ENCODE measurements at places on chromosomes 7 and 10. TPM values are rescaled to one million over a fixed set of nuclear protein-coding genes. Genes with fewer than 3 reads are reported as not detected.
A peak's percentile ranks its signal among the peaks of the same experiment; 100 is the strongest.

DNA sequence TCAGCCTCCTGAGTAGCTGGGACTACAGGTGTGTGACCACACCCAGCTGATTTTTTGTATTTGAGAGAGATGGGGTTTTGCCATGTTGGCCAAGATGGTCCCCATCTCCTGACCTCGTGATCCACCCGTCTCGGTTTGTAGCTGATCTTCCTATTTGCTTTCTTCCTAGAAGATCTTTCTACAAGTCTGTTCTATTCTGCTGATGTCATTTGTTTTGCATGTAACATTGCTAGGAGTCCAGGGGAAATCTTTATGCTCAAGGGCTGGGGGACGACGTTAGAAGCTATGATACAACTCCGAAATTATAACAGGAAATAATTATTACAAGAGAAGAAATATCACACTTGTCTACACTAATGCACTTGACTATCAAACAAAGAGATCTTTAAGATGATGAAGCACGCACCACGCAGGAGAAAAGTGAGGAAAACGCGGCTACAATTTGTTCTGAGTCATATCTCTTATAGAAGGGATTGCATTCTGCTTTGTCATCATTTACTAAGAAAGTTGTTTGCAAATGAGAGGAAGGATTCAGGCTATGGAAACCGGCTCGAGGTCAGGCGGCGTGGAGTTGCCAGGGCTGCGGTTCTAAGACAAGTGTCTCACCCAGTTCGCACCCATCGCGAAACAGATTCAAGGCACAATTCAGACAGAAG, 103.0 kb upstream of the CARD11 start:
- H3K36me3 ChIP-seq = no peaks in the 10 kb centered on the region
- no peaks in the 10 kb centered on the region for H3K4me1 ChIP-seq
- no peak for DNase-seq
- no peaks in the 10 kb centered on the region for H3K27me3 ChIP-seq

- H3K27me3 ChIP-seq = no peaks in the 10 kb centered on the region
- no peak for DNase-seq
- no peaks in the 10 kb centered on the region for H3K36me3 ChIP-seq
- no peak overlapping the region for H3K27ac ChIP-seq
These were observed 25.4 kb downstream of the INPP5A start for GRCh38 chr10:132562916-132563456.

DNA sequence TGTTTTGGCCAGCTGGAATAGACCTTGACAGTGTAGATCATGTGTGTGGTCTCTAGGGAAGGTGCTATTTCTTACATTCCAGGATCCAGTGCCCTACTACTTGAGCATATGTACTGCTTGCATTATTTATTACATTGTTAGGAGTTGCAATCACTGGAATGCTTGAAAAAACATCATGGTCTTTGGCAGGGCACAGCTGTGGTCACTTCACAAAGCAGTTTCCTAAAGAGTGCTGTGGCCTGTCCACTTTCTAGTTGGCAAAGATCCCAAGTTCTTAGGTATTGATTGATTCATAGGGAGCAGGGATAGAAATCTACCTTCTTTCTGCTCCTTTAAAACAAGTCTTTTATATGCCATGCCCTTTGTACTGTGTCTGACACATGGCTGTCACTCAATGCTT, 4.6 kb downstream of the C7orf25 start:
- H3K36me3 ChIP-seq = no peaks in the 10 kb centered on the region
- H3K27me3 ChIP-seq = no peaks in the 10 kb centered on the region
- H3K27ac ChIP-seq = no peak overlapping the region
- no peak for DNase-seq

GRCh38 chr7:90768301-90768700, 172.2 kb downstream of the CDK14 start:
- no peak overlapping the region for H3K27ac ChIP-seq
- DNase-seq = no peak
- H3K4me1 ChIP-seq = no peaks in the 10 kb centered on the region
- H3K36me3 ChIP-seq = no peaks in the 10 kb centered on the region
- H3K4me3 ChIP-seq = no peak overlapping the region

TAS2R41 gene
- not detected for total RNA-seq

MLXIPL gene
- 3.7 TPM for total RNA-seq

DNA sequence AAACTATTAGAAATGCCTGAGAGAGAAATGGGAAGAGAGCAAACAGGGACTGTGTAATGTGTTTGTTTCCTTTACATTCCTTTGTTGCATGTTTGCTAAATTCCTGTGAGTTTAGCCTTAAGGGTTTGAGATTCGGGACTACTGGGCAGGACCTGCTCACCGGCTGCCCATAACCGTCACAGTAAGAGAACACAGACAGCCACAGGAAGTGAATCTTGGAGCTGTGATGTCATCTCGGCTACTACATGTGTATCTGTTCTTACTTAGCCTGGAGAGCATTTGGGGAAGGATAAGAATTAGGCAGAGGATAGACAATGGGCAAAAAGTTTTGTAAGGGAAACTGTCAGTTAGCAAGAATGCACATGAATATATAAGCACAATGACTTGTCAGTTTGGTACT, 485.1 kb upstream of the KLF6 start:
- no peak overlapping the region for H3K27ac ChIP-seq
- no peaks in the 10 kb centered on the region for H3K36me3 ChIP-seq
- no peaks in the 10 kb centered on the region for H3K27me3 ChIP-seq
- no peaks in the 10 kb centered on the region for H3K4me1 ChIP-seq
- DNase-seq = no peak
- no peak overlapping the region for H3K4me3 ChIP-seq

- H3K4me1 ChIP-seq = peaks cover 25% of the 10 kb centered on the region
- H3K36me3 ChIP-seq = no peaks in the 10 kb centered on the region
- peak; percentile 45 for DNase-seq
- no peaks in the 10 kb centered on the region for H3K27me3 ChIP-seq
- peak overlapping the region; percentile 64 for H3K27ac ChIP-seq
These were observed 31.8 kb downstream of the GSTO2 start for GRCh38 chr10:104300736-104301292.

PRR15 gene
- total RNA-seq = 0.54 TPM

GRCh38 chr10:15220445-15220844, 52.0 kb upstream of the NMT2 start:
- no peaks in the 10 kb centered on the region for H3K27me3 ChIP-seq
- no peak overlapping the region for H3K27ac ChIP-seq
- no peaks in the 10 kb centered on the region for H3K4me1 ChIP-seq
- no peak for DNase-seq
- H3K4me3 ChIP-seq = no peak overlapping the region

DNA sequence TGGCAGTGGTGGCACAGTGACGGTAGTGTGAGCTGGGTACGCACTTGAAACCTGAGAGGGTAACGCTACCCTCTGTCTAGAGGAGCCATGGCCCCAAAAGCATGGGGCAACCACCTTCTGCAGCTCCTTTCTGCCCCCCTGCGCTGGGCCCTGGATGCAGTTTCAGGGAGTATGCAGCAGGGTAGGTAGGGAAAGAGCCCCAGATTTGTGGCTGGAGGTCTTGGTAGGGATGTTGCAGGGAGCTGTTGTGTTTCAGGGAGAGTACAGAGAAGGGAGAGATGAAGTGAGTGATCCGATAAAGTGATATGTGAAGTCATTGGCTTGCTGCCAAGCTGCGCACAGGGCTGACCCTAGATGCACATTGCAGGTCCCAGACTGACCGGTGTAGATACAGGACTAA, 2.7 kb upstream of the PGAM2 start:
- H3K27ac ChIP-seq = no peak overlapping the region
- no peak overlapping the region for H3K4me3 ChIP-seq
- no peaks in the 10 kb centered on the region for H3K27me3 ChIP-seq
- H3K4me1 ChIP-seq = peaks cover 15% of the 10 kb centered on the region
- DNase-seq = no peak

CYP3A5 gene
- 0.24 TPM for total RNA-seq

DNA sequence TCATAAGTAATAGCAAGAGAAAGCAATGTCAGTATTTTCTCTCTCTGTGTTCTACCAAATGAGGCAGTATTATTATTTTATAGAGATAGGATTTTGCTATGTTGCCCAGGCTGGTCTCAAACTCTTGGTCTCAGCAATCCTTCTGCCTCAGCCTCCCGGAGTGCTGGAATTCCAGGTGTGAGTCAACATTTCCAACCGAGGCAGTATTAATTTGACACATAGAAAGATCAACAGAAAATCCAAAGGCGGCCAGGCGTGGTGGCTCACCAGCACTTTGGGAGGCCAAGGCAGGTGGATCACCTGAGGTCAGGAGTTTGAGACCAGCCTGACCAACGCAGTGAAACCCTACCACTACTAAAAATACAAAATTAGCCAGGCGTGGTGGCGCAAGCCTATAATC, 71.8 kb downstream of the SMURF1 start:
- no peak overlapping the region for H3K27ac ChIP-seq
- peaks cover 6% of the 10 kb centered on the region for H3K4me1 ChIP-seq
- no peak for DNase-seq
- no peaks in the 10 kb centered on the region for H3K36me3 ChIP-seq

GRCh38 chr7:3175285-3175902, 125.7 kb upstream of the SDK1 start:
- H3K4me1 ChIP-seq = no peaks in the 10 kb centered on the region
- H3K36me3 ChIP-seq = no peaks in the 10 kb centered on the region
- no peak overlapping the region for H3K27ac ChIP-seq
- DNase-seq = no peak
- H3K4me3 ChIP-seq = no peak overlapping the region

- no peaks in the 10 kb centered on the region for H3K27me3 ChIP-seq
- no peaks in the 10 kb centered on the region for H3K4me1 ChIP-seq
- H3K27ac ChIP-seq = no peak overlapping the region
- no peak overlapping the region for H3K4me3 ChIP-seq
- no peak for DNase-seq
These were observed 32.7 kb downstream of the DOCK4 start for GRCh38 chr7:112173568-112173905.

CALHM1 gene
- not detected for total RNA-seq

DNA sequence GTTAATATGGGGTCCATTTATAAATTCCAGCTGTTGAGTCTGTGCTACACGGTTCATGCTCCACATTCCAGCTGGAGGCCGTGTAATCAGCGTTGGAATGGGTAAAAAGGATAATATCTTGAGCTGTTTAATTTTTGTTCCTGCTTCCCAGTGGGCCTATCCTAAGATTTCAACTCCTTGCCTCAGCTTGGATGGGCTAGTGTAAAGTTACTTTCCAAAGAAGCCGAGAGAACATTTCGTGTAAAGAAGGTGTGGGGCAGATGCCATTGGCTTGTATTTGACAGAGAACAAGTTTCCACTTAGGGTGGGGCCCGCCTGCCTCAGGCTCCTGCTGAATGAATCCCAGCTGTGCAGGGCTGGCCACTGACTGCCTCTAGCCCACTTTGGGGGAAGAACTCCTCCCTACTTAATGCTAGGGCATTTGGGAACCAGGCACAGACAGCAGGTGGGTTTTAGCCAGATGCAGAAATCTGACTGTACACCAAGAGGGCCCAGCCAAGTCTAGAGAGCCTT, 125.9 kb upstream of the LYZL2 start:
- no peak for DNase-seq
- no peak overlapping the region for H3K4me3 ChIP-seq
- H3K36me3 ChIP-seq = no peaks in the 10 kb centered on the region
- H3K4me1 ChIP-seq = no peaks in the 10 kb centered on the region
- no peak overlapping the region for H3K27ac ChIP-seq

- H3K4me3 ChIP-seq = no peak overlapping the region
- no peaks in the 10 kb centered on the region for H3K36me3 ChIP-seq
- DNase-seq = no peak
- H3K27me3 ChIP-seq = no peaks in the 10 kb centered on the region
- no peak overlapping the region for H3K27ac ChIP-seq
These were observed 94.0 kb downstream of the TWIST1 start for GRCh38 chr7:19023477-19023876.

ACSM6 gene
- 0.54 TPM for total RNA-seq

GRCh38 chr7:31919678-31920369, 150.4 kb downstream of the PDE1C start:
- no peak for DNase-seq
- H3K27me3 ChIP-seq = no peaks in the 10 kb centered on the region
- no peaks in the 10 kb centered on the region for H3K36me3 ChIP-seq
- no peak overlapping the region for H3K27ac ChIP-seq
- H3K4me1 ChIP-seq = no peaks in the 10 kb centered on the region

SSBP1 gene
- total RNA-seq = 121 TPM

DNA sequence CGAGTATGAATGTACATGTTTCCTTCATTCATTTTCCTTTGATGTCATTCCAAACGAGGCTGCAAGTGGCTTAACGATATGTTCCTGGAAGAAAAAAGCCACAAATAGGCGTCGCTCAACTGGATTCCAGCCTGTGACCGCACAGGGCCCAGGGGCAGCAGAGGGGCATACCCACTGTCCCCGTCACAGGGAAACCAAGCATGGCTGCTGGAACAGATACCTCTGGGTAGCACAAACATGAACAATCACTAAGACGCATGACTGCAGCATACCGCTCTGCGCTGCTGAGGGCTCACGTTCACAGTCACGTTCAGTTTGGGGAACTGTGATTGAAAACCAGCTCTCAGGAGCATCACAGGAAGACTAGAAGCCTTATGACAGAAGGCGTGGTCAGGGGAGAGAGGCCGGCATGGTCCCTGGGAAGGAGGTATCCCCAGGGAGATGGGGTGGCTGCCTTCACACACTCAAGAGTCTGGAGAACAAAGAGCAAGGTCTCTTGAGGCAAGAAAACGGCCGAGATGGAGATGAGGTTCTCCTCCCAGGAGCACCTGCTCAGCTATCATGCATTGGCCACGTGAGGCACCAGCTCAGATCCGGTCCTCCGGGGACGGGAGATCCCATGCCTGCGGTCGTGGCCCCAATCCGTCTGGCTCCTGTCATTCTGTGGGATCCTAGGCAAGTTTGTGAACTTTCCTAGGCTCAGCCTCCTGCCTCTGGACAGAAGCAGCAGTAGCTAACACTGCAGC, 213.6 kb downstream of the DIP2C start:
- DNase-seq = no peak
- no peak overlapping the region for H3K27ac ChIP-seq
- no peaks in the 10 kb centered on the region for H3K27me3 ChIP-seq
- H3K4me3 ChIP-seq = no peak overlapping the region
- no peaks in the 10 kb centered on the region for H3K36me3 ChIP-seq

DNA sequence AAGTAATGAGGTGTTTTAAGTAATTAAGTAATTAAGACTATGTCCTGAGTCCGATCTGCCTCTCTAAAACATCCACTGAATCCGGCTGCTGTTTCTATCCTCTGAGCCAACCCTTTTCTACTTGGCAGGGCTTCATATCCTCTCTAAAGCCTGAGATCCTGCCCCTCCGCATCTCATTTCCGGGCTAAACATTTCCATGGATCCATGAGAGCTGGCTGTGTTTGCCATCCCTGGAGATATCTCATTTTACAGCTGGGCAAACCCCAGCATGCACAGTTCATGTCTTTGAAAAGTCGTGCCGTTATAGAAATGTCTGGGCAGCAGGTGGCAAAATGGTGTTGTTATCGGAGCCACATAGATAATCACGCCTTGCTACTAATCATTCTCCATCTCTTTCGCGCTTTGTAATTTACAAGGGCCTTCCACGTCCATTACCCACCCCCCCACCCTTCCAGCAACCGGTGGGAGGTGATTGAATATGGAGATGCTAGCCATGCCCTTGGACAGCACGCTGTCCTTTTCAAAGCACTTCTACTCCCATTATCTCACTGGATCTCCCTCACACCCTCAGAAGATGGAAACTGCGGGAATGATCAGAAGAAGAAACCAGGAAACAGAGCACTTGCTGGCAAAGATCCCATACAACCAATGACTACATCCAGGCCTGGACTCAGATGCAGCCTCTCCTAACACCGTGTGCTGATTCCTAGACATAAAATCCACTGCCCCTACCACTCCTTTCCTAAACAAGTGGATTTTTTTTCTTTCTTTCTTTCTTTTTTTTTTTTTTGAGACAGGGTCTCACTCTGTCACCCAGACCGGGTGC, 1189.2 kb downstream of the TYW1 start:
- no peaks in the 10 kb centered on the region for H3K36me3 ChIP-seq
- no peak overlapping the region for H3K27ac ChIP-seq
- no peak overlapping the region for H3K4me3 ChIP-seq
- DNase-seq = no peak
- no peaks in the 10 kb centered on the region for H3K27me3 ChIP-seq

Data from thyroid gland (tissue), 4 donors.